ENCODE measurements at places on chromosomes 3 and 15.
A peak's percentile ranks its signal among the peaks of the same experiment; 100 is the strongest.

- DNase-seq: no peak
Observed at GRCh38 chr3:38966811-38967692, 84.7 kb downstream of the SCN11A start.

DNA sequence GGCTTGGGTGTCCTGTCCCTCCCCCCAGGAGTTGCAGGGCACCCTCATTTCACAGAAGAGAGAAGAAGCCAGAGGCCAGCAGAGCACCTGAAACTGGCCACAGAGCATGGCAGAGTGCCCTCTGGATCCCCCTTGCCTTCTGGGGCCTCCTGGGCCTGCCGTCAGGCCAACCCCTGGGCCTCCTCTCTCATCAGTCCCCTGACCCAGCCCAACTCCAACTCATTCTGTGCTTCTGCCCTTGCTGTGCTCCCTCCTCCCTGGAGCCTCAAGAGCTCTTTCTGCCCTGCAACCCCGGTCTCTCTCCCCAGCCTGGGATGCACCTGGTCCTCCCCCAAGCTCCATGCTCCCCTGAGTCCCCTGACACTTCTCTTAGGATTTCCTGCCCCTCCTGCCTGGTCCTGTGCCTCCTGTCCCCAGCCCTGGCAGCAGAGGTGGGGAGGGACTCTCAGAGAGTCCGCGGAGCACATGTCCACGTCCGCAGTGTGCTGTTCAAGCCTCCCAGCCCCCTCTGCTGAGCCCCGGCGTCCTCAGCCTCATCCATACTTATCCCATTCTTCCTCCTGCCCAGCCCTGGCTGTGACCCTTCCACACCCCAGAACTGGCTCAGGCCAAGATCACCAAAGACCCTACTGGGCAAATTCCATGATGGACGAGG, 30.5 kb upstream of the CACNA2D2 start:
- no peak for DNase-seq

- no peak for DNase-seq
Observed at GRCh38 chr15:85770096-85771041, 24.4 kb downstream of the KLHL25 start.

DNA sequence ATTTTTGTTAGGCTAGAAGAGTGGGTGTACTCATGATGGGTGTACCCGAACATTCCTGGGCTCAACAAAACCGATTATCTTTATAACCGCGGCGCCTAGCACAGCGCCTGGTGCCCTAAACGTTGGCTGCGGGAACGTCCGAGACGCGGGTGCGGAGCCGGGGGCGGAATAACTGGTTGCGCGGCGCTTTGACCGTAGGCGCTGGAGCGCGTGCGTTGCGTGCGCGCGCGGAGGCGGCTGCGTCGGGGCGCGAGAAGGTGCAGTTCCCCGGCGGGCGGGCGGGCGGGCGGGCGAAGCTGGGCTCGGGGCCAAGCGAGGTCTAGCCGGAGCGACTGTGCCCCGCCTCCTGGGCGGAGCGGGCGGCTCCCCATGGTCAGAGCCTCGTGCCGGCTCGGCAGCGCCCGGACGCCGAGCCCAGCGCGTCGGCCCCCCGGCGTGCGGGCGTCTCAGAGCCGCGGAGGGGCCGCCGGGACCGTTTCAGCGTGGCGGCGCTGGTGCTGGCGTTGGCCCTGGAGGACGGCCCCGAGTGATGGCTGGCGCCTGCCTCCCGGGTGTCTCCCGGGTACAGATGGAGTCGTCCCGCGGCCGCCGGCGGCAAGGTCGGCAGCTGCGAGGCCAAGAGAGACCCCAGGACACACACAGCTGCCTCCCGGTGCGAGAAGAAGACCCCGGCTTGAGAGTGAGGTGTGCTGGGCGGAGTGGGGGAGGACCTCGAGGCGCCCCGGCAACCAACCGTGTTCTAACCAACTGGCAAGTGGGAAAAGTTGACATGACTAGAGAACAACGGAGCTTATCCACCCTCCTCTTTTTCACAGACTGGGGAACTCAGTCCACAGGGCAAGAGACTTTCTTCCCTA, at the start of gene PLAAT1:
Gene PLAAT1 (plus strand): TSS at position 373 of the 857 bp plus-strand sequence. CDS start 14,429 bp downstream, outside the sequence.
- DNase-seq: peak; percentile 67

GRCh38 chr3:102887431-102887830, 452.6 kb downstream of the ZPLD1 start:
- DNase-seq: no peak

- DNase-seq: no peak
Observed at GRCh38 chr3:174873832-174874657, 14.9 kb downstream of the NAALADL2 start.

DNA sequence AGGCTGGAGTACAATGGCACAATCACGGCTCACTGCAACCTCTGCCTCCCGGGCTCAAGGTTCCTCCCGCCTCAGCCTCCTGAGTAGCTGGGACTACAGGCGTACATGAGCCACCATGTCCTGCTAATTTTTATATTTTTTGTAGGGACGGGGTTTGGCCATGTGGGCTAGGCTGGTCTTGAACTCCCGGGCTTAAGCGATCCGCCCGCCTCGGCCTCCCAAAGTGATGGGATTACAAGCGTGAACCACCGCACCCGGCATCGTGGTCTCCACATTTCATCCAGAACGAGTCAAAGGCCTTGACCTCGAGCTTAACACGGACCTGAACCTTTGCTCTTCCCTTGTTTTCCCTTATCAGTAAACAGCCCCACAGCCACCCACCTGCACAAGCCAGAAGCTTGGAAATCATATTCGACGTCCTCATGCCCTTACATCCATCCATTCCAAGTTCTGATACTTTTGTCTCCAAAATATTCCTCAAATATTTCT, 1.4 kb upstream of the PTPN23 start:
- no peak for DNase-seq

DNA sequence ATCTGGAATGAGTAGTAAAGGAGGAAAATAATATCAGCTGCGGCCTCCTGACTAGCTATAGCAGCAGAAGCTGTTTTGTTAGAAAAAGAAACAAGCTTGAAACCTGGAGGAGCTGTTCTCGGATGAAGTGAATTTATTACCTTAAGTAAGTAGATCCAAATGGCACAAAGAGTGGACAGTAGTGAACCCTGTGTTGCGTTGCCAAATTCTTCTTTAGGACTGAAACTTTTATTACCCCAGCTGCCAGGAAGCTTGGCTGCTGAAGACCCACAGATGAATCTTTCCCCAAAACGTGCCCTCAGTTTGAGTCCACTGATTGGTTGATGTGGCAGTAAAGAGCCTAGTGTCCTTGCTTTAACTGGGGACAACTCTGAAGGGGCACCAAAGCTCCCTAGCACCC, 366.8 kb upstream of the GBE1 start:
- no peak for DNase-seq

DNA sequence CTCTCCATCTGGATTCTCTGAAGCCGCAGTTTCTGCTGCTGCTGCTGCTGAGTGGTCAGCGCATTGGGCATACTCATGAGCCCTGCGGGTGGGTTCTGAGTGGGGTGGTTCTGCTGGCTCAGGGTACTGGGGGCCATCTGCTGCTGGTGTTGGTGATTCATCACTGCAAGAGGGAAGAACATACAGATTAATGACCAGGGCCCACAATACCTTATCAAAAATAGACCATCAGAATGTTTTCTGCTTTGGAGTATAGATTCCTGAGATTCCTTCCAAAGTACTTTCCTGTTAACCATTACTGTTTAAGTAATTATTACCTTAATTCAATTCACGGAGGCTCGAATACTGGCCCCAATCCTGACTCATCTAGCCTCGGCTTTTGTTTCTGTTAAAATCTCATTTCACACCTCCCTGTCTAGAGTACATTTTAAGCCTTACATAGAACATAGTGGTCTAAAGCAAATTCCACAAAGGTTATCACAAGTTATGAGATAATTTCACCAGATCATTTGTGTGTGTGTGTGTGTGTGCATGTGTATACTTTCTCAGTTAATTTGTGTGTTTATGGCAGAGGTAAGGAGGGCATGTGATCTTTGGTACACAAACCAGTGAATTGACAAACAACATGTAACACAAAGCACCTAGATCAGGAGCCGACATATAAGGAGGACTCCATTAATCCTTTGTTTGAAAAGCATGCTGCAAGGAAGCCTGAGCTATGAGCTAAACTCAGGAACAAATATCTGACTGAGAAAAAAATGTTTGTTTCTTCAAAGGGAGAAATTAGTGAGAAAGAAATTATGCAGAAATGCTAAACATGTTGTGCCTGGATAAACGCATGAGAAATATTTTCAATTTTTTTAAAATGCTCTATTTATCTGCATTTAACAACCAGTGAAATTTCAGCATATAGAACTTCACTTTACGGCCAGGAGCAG, 68.1 kb downstream of the TM4SF4 start:
- no peak for DNase-seq

GRCh38 chr3:184696697-184697096, 15.2 kb downstream of the MAGEF1 start:
- no peak for DNase-seq

DNA sequence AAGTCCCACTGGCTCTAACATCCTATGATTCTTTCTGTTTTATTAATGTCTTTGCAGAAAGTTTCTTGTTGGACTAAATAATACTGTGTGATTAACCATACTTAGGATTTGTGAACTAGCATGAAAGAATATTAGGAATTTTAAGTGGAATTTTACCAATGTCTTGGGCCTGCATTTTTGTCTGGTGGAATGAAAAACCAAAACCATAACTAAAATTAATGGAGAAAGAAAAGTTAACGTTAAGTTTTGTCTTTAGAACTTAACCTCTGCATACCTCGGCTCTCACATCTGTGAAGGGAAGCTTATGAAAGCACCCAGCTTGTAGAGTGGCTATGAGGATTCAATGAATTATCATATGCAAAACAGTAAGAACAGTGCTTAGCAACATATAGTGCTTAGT, 6.5 kb downstream of the FBN1 start:
- no peak for DNase-seq

Data from NCI-H1417 treated with DMSO at 0.1 percent for 48 hours (cell line).